CD4-positive, alpha-beta T cell treated with Interleukin-6 for 4 hours (primary cell): ENCODE measurements at places on chromosomes 12 and 14.

GRCh38 chr12:5096241-5096924, 52.7 kb downstream of the KCNA5 start:
- DNase-seq: no peak

- no peak for DNase-seq
Measured at GRCh38 chr12:124386059-124386458, 91.2 kb downstream of the RFLNA start.

- DNase-seq: no peak
Measured at GRCh38 chr12:110849748-110850403, 3.1 kb downstream of the CCDC63 start.

GRCh38 chr12:67460388-67460787, 188.2 kb upstream of the DYRK2 start:
- DNase-seq: no peak

DNA sequence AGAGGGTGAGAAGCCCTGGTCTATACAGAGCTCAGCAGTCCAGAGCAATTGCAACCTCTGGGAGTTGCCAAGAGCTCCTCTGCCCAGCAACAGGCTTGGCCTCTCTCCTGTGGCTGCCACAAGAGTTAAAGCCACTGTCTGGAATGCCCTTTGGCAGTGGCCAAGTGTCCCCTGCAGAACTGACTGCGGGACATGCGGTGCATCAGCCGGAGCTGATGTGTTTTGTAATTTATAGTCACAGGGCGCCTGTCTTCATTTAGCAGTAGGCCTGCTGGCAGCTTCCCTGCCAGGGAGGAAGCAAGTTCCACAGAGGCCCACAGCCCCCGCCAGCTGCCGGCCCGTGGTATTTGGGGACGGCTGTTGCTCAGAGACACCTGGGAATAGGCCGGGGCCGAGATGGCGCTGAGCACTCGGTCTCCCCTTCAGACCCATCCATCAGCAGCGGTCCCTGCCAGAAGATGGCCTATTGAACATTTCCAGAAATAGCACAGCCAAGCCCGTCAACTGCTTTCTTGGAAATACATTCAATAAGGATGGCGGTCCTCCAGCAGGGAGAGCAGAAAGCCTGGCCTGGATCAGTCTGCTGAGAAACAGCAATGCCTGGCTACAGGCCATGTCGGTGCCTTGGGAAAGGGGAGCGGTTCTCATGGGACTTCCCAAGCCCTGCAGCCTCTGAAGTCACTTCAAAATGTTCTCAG, 217.4 kb downstream of the CRADD start:
- DNase-seq: no peak

DNA sequence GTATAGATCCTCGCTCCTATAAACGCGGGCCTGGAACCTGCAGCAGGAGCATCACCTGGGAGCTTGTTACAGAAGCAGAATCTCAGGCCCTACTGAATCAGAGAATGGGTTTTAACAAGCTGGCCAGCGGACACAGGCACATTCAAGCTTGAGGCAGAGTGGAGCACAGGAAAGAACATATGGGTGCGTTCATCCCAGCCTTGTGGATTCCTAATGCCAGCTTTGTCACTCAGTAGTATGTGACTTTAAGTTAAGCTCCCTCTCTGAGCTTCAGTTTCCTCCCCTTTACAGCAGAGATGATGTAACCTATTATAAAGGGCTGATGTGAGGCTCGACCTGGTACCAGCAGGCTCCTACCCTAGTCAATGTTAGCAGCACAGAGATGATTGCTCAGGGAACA, 204.9 kb downstream of the ZFP36L1 start:
- no peak for DNase-seq

DNA sequence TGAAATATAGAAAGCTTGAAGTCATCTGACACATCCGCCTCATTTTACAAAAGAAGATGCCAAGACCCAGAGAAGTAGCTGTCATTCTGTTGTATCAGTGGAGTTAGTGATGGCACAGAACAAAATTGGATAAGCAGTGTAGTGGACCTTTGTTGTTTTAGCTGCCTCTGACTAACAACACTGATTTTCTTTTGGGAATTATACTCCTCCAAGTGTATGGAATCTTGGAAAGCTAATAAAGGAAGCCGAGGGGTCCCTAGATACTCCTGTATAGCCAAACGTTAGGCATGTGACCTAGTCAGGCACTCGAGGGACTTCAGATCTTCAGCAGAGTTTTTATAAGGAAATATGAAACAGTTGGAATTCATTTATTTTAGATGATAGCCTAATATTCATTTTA, 94.5 kb downstream of the OTOGL start:
- DNase-seq: no peak

DNA sequence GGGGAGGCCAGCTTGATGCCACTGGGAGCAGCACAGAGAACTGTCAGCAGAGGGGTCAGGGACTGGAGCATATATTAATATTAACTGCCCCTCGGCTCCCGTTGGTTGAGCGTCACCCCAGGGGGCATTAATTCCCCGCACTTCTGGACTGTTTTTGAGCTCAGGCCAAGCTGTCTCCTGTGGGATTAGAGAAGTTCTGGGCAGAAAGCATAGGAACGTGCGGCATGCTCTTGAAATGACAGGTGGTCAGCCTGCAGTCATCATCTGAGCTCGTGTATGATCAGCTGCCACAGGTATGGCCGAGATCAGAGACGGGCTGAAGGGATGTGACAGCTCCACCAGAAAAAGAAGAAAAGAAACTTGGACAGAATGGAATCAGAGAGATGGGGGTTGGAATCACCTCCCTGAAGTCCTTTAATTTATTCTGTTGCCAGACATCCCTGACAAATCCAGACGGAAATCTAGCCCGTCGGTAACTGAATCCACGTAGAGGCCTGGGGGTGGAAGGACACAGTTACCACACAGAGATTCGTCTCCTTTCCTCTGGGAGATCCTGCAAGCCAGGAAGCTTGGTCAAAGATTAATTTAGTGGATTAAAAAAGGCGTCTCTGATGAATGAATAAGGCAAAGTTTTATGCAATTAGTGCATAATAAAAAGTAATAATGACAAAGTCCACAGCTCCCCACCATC, 23.6 kb downstream of the NR1H4 start:
- DNase-seq: no peak

DNA sequence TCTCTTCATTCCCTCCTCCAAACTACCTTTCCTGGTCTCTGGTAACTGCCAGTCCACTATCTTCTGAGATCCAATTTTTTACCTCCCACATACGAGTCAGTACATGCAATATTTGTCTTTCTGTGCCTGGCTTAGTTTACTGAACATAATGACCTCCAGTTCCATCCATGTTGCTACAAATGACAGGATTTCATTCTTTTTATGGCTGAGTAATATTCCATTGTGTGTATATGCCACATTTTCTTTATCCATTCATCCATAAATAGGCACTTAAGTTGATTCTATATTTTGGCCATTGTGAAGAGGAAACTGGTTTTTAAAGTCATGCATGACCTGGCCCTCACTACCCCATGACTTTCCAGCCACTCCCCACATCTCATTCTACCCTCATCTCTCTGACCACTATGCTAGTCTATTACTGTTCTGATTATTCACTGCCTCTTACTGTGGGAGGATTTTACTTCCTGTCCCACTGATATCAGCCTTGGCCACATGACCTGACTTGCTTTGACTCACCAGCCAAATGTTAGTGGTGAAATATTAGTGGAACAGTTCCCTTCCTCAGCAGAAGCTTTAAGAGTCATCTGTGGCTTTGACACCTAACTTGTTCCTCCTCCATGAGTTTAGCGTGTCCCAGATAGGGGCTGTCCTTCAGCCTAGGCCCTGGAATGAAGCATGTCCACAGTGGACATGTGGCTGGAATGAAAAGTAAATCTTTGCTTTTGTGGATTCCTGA, 52.2 kb downstream of the GOLGA5 start:
- DNase-seq: no peak

- peak; percentile 82 for DNase-seq
Measured at GRCh38 chr12:49347311-49348193, 864 bp downstream of the DNAJC22 start.

DNA sequence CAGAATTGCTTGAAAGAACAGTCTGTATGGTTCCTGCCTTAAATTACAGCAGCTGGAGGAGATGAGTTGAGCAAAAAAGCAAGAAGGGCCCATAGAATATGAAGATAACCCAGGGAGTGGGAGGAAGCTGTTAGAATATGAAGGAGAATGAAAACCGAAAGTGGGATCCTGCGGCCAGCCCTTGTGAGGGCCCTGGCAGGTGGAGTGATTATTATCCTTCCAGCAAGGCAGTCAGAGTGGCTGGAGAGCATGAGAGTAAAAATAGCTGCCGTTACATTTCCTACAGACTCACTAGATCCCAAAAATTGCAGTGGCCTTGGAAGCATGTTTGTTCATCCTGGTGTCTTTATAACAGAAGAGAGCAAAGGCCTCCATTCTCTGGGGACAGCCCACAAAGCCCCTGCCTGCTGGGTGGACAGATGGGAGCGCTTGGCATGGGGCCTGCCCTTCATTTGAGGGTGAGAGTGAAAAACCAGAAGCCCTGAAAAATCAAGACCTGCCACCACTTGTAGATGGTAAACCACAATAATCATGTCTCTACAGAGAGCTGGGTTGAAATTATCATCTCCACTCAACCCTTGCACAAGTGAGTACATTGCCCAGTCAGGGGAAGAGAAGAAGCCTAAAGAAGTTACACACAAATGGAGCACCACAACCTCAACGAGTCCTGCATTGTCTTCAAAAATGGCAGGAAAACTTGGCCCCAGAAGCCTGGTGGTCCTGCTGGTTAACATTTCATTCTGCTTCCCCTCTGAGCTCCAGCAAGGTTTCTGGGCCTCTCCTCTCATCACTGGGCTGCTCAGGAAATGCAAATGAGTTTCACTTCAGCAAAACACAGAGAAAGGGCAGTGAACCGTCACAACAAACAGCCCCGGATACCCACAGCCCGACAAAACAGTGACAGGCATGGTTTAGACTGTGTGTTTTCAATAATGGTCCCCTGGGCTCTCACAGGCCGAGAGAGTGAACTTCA, 20.5 kb downstream of the ZDHHC22 start:
- peak; percentile 65 for DNase-seq

DNA sequence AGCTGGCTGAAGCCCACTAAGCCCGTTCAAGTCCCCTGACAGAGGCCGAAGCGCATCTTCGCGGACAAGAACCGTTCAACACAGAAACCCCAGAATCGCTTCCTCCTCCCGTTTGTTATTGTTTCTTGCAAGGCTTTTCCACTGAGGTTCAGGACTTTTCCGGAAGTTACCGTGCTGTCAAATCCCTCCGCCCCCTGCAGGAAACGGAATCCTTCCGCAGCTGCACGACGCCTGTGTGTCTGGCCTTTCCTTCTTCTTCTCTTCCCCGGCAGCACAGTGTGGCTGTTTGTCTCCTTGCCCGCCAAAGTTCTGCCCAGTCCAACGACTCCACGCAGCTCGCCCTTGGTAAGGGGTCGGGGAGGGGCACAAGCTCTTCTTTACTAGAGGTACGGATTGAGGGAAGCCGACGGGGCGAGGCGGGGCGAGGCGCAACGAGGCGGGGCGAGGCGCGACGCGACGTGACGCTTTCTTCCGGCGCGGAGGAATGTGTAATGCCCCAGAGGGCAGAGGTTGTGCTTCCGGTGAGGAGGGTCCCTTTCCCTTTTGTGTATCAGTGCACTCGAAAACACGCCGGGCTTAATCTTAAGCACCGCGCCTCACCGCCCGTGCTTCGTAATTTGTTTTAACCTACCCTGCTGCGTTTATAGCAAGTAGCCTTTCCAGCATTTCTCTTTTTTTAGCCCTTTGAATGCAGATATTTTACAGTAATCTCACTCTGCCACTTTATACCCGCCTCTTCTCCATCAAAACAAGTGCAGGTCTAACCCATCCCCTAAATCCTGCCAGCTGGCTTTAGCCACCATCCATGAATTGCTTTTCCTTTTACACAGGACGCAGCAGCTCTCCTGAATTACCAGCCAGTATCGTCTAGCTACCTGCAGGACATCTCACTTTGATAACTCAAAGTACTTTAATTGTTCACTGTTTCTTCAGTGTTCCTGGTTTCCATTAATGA, at the start of gene KDM5A:
Gene KDM5A (minus strand): TSS at position 179 of the 955 bp plus-strand sequence. CDS start 229 bp downstream, outside the sequence.
- DNase-seq: peak; percentile 90
